ENCODE measurements at places on chromosomes 6 and 20. TPM values are rescaled to one million over a fixed set of nuclear protein-coding genes. Genes with fewer than 3 reads are reported as not detected.

Gene MDC1
- total RNA-seq, result 1.8 TPM

Gene HUS1B
- 0.68 TPM for total RNA-seq

Gene GJA10
- total RNA-seq, result not detected

Gene DSP
- 1.8 TPM for total RNA-seq

Gene SOBP
- 2.2 TPM for total RNA-seq

Gene LIME1
- 2.3 TPM for total RNA-seq

Measured in smooth muscle cell of the coronary artery (primary cell).